EH (cell line): ENCODE measurements at places on chromosomes 12 and 14.

DNA sequence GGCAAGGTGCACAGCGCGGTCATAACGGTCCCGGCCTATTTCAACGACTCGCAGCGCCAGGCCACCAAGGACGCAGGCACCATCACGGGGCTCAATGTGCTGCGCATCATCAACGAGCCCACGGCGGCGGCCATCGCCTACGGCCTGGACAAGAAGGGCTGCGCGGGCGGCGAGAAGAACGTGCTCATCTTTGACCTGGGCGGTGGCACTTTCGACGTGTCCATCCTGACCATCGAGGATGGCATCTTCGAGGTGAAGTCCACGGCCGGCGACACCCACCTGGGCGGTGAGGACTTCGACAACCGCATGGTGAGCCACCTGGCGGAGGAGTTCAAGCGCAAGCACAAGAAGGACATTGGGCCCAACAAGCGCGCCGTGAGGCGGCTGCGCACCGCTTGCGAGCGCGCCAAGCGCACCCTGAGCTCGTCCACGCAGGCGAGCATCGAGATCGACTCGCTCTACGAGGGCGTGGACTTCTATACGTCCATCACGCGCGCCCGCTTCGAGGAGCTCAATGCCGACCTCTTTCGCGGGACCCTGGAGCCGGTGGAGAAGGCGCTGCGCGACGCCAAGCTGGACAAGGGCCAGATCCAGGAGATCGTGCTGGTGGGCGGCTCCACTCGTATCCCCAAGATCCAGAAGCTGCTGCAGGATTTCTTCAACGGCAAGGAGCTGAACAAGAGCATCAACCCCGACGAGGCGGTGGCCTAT lies 875 bp downstream of the HSPA2 start:
- peak; percentile 32 for DNase-seq

DNA sequence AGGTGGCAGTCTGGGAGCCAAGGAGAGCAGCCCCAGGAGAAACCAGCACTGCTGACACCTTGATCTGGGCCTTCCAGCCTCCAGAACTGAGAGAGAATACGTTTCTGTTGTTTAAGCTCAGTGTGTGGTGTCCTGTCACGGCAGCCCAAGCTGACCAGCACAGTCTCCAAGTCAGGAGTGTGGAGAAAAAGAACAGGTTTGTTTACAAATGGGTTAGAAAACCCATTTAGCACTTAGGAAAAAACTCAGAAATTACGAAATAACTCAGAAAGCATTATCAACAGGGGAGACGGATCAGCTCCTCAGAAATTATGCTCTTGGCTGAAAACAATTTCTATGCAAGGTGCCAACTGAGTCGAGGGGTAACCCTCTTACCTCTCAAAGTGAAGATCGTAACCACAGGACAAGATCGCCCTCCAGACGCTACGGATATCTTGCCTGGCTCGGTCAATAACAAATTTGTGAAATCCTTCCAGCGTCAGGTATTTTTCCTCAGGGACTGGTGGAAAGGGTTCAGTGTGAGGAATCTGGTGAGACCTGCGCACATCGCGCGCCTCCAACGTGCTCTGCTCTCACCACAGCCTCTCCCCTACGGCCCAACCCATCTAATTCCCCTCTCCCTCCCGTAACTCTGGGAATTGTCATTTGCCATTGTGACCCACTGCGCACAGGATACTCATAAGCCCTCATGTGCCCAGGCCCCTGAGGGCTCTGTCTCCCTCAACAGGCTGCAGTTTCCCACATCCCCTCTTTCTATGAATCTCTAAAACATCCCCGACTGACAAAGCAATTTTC lies 50.2 kb downstream of the TRAFD1 start:
- DNase-seq, result no peak

- peak; percentile 39 for DNase-seq
Measured at GRCh38 chr12:104873374-104873773, 84.7 kb downstream of the SLC41A2 start.

DNA sequence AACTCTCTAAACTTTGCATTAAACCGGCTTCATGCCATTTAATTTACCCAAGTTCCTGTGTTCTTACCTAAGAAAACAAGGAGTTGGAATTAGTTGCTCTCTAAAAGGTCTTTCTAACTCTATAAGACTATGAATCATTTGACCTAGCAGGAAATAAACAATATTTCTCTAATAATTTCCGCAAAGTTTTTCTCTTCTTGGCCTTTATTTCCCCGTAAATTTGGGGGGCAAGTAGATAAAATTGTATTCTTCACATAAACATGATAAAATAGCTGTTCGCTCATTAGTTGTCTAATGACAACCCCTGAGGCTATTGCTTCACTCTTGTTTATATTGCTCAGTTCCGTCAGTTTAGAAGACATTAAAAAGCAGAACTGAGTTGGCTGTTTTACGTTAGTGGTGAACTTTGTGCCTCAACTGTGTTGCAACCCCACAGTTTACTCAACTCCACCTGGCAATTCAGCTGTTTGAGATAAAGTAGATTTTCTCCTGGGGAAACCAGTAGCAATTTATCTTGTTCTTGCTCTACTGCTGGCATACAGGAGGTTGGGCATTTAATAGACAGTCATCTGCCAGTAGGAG lies 74.7 kb downstream of the BTG1 start:
- DNase-seq, result peak; percentile 49

DNA sequence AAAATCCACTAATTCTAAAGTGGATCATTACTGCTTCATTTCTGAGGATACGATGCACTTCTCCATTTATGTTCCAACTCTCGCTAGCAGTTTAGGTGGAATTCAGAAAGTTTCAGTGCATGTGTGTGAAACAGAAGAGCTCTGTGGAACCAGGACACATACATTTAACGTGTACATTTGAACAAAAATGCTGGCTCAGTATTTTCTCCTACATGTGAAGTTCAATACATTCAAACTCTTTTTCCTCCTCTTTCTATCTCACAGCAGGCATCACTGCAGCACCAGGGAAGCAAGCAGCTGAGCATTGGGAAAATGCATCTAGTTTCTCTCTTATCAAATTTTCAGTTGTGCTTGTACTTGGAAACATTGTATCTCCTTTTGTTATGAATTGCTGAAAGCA lies 169.4 kb upstream of the CNTN1 start:
- DNase-seq, result no peak

GRCh38 chr12:100302081-100302480 lies 35.1 kb downstream of the SCYL2 start:
- no peak for DNase-seq

GRCh38 chr12:112913038-112913688 lies 6.4 kb downstream of the OAS1 start:
- DNase-seq, result no peak

DNA sequence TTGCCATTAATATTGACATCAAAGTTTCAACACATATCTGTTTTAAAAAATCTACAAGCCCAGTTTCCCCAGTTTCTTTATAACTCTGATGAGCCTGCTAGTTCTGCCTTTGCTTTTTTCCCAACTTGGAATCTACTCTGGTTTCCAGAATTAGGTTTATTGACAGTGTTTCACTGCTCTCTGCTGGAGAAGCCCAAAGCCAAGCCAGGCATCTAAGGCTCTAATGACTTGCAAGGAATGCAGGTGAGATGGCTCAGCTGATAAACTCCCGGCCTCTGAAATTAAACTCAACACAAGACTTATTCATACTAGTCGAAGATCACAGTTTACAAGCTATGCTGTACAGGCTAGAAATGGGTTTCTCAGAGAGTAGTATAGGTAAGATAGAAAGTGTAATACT lies 54.3 kb downstream of the HMGA2 start:
- peak; percentile 50 for DNase-seq

- DNase-seq, result no peak
Measured at GRCh38 chr12:87988534-87988933, 40.7 kb downstream of the C12orf50 start.

- peak; percentile 19 for DNase-seq
Measured at GRCh38 chr14:52553002-52553670, 500 bp downstream of the GPR137C start.

- DNase-seq, result peak; percentile 23
Measured at GRCh38 chr12:67352682-67353081, 83.5 kb downstream of the CAND1 start.

DNA sequence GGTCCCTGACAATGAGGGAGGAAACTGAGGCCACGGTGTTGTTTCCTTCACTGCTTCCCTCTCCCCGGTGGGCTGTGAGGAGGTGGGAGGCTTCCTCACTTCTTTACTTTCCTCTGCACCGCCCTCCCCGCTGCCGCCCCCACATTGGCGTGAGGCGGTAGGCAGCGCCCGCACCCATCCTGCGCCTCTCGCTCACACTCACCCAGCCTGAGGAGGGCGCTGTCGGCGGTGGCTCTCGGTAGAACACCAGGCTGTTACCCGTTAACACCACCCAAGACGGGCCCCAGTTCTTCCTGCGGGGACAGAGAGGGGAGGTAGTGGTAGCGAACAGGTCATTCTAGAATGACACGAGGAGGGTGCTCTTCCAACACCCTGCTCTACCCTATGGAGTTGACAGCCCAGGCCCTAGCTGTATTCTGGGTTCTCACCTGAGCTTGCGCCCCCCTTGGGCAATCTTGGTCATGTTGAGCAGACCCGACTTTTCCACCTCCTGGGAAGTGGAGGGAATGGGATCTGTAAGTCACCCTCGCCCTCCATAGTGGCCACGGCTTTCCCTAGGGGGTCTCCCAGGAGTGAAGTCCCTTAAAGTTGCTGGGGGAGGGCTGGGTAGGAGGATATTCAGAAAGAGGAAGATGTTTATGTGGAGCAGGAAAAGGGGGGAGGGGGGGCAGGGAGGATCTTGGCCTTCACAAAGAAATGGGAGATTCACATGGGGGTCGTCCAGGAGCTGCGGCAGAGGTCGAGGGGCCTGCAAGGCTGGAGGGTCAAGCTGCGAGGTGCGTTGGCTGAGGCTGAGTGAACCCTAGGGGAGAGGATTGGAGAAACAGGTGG lies 3.3 kb downstream of the ARHGAP9 start:
- DNase-seq, result no peak

- no peak for DNase-seq
Measured at GRCh38 chr14:30333934-30334333, 225.0 kb upstream of the G2E3 start.

GRCh38 chr14:67270933-67271332 lies 29.7 kb downstream of the PALS1 start:
- DNase-seq, result no peak

DNA sequence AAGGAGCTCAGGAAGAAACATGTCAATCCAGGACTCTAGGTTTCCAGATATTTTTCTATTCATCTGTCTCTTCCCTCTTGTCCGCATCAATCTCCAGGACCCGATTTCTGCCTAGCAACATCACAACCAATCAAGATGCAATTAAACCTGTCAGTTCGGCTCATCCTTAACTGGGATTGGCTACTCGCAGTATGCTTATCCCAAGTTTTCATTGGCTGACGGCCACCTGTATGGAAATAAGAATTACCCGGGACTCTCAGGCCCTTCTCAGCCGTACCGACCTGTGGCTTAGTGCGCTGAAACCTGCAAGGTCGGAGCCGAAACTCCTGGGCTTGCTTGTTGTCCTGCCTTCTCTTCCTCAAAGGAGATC lies 20.4 kb upstream of the ATP5MC2 start:
- peak; percentile 81 for DNase-seq

DNA sequence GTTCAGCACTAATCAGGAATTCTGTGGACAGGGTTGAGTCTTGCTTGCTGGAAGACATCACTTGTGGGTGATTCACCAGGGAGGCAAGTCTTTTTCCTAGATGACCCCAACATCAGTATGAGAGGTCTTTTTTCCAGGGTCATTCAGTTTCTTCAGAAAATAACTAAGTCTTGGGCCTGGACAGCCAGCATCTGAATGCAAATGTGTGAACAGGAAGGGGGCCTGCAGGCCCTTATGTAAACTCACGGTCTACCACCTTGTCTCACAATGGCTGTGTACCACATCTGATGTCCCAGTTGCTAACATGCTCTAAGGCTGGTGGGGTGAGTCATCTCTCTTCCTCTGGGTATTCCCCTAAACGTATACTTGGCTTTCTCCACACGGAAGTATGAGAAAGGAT lies 79.2 kb downstream of the HECTD4 start:
- DNase-seq, result peak; percentile 83

DNA sequence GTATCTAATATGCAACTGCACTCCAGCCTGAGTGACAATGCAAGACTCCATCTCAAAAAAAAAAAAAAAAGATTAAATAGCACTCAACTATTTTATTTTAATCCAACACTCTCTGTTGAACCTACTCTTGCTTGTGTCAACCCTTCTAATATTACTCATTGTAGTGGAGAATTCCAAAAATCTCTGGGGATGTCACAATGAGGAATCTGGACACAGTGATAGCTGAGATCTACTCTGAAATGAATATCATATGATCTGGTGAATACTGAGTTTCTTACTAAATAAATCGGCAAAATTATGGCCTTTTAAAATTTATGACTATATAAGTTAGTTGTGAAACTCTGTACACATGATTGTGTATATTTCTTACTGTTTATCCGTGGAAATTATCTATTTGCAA lies 418.2 kb downstream of the BCAT1 start:
- peak; percentile 4 for DNase-seq

- no peak for DNase-seq
Measured at GRCh38 chr12:132158677-132159554, 14.7 kb downstream of the NOC4L start.

- no peak for DNase-seq
Measured at GRCh38 chr14:85921241-85921640, 391.3 kb downstream of the FLRT2 start.

DNA sequence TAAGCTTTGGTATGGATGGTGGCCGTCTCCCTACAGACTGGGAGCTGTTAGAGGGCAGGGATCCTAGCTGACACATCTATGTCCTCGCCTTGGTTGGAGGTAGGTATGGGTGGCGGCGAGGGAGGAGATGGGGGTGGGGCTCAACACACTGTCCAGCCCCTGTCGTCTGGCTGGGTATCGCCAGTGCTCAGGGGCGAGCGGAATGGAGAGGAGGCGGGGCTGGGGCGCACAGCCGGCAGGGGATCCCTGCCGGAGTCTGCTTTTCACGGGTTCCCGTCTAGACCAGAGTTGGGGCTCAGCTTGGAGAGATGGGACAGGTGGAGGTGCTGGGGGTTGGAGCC lies 16.1 kb downstream of the TAMALIN start:
- DNase-seq, result no peak

DNA sequence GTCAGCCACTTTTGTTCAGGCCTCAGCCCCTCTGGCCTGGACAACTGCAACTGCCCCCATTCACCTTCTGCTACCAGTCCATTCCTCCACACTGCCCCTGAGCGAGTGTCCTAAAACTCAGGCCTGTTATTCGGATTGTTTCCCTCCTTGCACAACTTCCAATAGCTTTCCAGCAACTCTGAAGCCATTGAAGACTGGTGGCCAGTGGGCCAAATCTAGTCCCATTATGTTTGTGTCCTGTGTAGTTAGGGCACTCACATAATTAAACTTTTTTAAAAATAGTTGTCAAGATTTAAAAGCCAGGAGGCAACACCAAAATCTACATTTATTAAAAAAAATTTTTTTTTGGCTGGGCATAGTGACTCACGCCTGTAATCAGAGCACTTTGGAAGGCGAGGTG lies 17.8 kb upstream of the FIGNL2 start:
- no peak for DNase-seq

- DNase-seq, result no peak
Measured at GRCh38 chr12:45587012-45587411, 142.5 kb upstream of the ARID2 start.
